ENCODE measurements at places on chromosomes 2 and 18.
A peak's percentile ranks its signal among the peaks of the same experiment; 100 is the strongest.

DNA sequence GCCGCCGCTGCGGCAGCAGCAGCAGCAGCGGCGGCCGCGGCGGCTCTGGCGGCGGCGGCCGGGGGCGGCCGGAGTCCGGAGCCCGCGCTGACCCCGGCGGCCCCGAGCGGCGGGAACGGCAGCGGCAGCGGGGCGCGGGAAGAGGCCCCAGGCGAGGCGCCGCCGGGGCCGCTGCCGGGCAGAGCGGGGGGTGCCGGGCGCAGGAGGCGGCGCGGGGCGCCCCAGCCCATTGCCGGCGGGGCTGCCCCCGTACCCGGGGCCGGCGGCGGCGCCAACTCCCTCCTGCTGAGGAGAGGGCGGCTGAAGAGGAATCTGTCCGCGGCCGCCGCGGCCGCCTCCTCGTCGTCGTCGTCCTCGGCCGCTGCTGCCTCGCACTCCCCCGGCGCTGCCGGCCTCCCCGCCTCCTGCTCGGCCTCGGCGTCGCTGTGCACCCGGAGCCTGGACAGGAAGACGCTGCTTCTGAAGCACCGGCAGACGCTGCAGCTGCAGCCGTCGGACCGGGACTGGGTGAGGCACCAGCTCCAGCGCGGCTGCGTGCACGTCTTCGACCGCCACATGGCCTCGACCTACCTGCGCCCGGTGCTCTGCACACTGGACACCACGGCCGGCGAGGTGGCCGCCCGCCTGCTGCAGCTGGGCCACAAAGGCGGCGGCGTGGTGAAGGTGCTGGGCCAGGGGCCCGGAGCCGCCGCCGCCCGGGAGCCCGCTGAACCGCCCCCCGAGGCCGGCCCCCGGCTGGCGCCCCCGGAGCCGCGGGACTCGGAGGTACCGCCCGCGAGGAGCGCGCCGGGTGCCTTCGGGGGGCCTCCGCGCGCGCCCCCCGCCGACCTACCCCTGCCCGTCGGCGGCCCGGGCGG is 646 bp downstream of the PHLPP1 start:
- peak; percentile 14 for DNase-seq

GRCh38 chr2:84713441-84713840 is 167.4 kb downstream of the TRABD2A start:
- DNase-seq: no peak

GRCh38 chr2:237774811-237775553 is 23.6 kb upstream of the RBM44 start:
- no peak for DNase-seq

GRCh38 chr2:11976073-11976472 is 229.6 kb downstream of the LPIN1 start:
- DNase-seq: no peak

- DNase-seq: no peak
Observed at GRCh38 chr2:8133363-8133762, 548.5 kb upstream of the ID2 start.

DNA sequence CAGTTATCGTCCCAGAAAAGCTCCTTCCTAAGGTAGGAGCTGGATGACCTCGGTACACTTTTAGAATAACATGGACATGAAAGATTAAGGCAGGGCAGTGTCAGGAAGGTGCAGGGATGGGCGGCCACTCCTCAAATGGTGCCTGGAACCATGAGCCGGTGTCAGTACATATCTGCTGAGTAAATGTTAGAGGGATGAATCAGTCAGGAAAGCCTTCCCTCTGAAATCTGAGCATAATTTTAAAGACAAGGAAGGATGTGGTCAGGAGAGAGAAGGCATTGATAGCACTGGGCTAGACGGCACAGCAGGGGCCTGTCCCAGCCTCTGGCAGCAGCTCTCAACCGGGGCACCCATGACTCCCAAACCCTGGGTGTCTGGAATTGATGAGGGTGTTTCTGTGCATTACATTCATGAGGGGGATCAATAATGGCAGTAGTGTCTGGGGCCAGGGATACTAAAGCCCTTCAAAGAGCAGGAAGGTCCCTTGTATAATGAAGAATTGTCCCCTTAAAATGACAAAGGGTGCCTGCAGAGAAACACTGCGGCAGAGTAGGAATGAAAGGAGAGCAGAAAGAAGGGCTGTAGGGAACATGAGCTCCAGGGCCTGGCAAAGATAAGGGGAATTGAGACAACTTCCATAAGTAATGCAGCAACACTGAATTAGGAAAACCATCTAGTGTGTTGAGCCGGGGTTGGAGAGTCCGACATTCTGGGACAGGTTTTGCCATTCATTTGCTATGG is 162.3 kb upstream of the REV1 start:
- no peak for DNase-seq

- DNase-seq: no peak
Observed at GRCh38 chr2:65355186-65355831, 77.1 kb downstream of the SPRED2 start.

- no peak for DNase-seq
Observed at GRCh38 chr2:86704459-86704971, 15.6 kb upstream of the RMND5A start.

DNA sequence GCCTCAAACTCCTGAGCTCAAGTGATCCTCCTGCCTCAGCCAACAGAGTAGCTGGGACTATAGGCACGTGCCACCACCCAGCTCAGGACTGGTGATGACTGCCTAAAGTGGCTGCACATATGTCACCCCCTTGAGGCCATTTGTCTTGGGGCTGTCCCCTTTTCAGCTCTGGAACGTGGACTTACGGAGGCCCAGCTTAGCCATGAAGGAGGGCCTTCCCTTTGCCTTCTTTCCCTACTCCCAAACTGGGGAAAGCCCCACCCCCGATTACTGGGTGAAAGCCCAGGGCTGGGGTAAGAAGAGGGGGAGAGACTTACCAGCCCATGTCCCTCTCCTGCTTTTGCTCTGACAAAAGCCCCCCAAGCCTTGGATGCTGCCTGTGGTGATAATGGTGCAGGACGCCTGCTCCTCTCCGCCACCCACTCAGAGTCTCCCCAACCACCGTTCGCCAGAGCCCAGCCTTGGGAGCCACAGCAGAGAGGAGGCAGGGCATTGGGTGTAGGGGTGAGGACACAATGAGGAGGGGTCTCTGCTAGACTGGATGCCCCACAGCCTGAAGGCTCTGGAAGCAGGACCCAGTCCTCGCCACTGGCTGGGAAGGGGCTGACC is 2.5 kb upstream of the DUSP2 start:
- no peak for DNase-seq

DNA sequence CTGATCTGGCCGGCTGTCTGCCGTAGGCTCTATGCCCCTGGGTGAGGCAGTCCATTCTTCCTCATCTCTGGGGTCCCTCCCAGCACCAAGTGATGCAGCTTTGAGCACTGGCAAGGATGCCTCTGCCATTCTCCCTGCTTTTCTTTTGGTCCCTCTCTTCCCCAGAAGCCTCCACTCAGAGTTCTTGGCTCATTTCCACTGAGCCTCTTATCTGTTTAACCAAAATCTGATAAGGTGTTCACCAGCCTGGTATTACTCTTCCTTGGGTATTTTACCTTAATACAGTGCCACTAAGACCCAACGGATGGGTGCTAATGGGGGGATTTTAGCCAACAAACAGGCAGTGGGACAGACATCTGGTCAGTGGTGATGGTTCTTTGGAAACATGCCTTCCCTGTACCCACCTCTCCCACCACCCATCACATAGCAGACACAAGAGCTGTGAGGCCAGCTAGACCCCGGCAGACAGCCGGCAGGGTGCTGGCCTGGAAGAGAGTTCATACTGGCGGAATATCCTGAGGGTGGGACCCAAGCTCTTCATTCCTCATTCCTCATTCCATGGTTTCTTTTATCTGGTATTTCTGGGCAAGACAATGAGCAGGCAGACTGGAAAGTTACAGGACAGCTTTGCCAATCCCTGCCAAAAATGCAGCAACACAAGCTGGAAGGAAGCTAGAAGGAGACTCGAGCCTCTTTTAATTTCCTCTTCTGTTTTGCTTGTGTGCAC is 34.6 kb downstream of the ZBTB7C start:
- DNase-seq: no peak

- no peak for DNase-seq
Observed at GRCh38 chr2:209946539-209946938, 55.9 kb upstream of the RPE start.

DNA sequence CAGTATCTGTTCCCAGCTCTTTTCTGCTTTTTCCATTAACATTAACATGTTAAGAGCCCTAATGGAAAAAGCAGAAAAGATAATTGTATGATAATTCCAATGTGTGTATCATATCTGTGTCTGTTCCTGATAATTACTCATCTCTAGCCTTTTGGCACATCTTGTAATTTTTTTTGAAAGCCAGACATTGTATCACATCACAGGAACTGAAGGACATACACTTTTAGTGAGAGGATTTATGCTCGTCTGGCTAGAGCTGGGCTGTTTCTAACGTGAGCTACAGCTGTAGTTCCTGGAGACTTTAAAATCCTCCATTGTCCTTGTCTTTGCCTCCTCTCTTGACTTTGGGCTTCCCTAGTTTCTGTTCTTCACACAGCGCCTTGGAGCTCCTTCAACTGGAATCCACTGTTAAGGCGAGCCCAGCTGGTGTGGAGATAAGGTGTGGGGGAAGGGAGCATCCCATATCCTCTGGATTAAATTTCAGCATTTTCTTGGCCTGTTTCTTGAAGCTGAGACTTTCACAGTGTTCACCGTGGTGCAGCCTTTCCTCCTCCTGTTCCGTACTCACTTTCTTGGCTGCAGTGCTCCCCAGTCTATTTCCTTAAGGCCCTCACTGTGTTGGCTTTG is 211.5 kb downstream of the GALR1 start:
- DNase-seq: no peak

DNA sequence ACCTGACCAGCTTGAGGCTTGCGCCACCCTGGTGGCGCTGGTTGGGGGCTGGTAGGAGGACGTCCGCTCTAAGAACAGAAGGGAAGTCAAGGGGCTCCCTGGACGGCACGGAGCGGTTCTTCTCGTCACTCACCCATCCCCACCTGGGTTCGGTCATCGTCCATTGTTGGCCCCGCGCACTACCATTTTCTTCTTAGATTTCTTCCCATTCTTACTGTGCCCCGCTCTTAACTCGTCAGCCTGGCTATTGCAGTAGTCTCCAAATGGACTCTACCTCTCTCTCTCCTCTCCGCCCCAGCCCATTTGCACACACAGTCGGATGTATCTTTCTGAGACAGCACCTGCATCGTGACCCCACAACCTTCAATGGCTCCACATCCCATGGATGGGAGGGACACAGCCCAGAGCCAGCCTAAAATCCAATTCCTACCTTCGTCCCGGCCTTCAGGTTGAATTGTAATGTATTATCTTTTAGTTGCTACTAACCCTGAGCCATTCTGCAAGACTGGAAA is 814 bp upstream of the RAB1A start:
- no peak for DNase-seq

DNA sequence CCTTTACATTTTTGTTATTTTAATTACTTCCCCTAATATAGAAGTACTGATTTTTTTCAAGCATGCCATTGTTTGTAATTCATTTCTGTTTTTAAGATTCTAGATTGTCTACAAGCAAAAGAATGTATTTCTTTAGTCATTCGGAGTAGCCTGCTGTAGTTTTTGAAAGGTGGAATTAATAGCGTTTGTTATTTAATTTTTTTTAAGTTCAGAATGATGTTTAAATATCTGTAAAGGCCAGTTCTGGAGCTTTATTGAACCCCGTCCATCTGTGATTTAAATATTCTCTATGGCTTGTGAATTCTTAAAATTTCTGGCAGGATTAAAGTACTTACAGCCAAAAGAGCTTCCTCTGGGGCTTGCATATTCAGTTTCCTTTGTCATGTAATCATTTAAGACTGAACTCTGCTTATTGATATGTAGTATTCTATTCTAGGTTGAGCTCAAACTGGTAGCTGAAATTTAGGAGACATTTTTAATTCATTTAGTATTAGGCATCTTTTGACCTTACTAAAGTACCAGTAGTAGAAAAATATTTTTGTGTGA is 5.2 kb downstream of the TGIF1 start:
- no peak for DNase-seq

GRCh38 chr2:8882094-8882493 is 44.7 kb upstream of the KIDINS220 start:
- no peak for DNase-seq

GRCh38 chr2:42114091-42114490 is 55.1 kb upstream of the EML4 start:
- DNase-seq: no peak

GRCh38 chr2:54076586-54076985 is 38.8 kb upstream of the ACYP2 start:
- no peak for DNase-seq

- DNase-seq: no peak
Observed at GRCh38 chr2:42755191-42755880, 8.6 kb downstream of the OXER1 start.

DNA sequence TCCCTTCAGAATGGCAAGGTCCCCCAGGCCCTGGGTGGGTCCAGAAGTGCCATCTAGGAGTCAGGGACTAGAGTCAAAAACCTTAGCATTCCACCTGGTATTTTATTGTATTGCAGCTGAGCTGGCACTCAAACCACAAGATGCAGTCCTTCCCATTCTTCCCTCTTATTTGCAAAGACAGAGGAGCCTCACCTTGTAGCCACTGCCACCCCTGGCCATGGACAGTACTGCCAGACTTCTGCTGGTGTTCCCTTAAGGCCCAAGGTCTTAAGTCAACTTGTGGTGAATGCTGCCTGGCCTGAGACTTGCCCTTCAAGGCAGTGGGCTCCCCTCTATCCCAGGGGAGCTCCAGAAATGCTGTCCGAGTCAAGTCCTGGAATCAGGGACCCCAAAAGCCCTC is 6.9 kb downstream of the UGT1A10 start:
- no peak for DNase-seq

GRCh38 chr2:107607473-107607872 is 219.2 kb upstream of the RGPD4 start:
- DNase-seq: no peak

- DNase-seq: no peak
Observed at GRCh38 chr2:230577114-230577513, 135.5 kb upstream of the CAB39 start.

All from stimulated activated CD4-positive, alpha-beta T cell treated with anti-CD3 and anti-CD28 coated beads, TNF-alpha, amount 100 ng/mL, for 1 hour (primary cell).